ENCODE measurements at places on chromosomes 12 and 14. TPM values are rescaled to one million over a fixed set of nuclear protein-coding genes. Genes with fewer than 3 reads are reported as not detected.

TOMM20L gene
- total RNA-seq, result not detected

SPATS2 gene
- 12.3 TPM for total RNA-seq

PLCZ1 gene
- not detected for total RNA-seq

P2RX2 gene
- not detected for total RNA-seq

- peak overlapping the region; percentile 71 for H3K27ac ChIP-seq
- H3K4me3 ChIP-seq, result no peak overlapping the region
- H3K36me3 ChIP-seq, result peaks cover 66% of the 10 kb centered on the region
- no peaks in the 10 kb centered on the region for H3K27me3 ChIP-seq
- H3K4me1 ChIP-seq, result peaks cover 99% of the 10 kb centered on the region
These were observed 69.5 kb downstream of the BCL11B start for GRCh38 chr14:99202516-99202915.

ZDHHC22 gene
- total RNA-seq, result not detected

EFCAB11 gene
- 9.9 TPM for total RNA-seq

BEST3 gene
- total RNA-seq, result not detected

- no peaks in the 10 kb centered on the region for H3K36me3 ChIP-seq
- no peak for DNase-seq
- no peak overlapping the region for H3K27ac ChIP-seq
- no peak overlapping the region for H3K4me3 ChIP-seq
These were observed 8.8 kb downstream of the VSX2 start for GRCh38 chr14:74248017-74248416.

GRCh38 chr14:31000629-31001338 lies 24.7 kb upstream of the AP4S1 start:
- peaks cover 60% of the 10 kb centered on the region for H3K36me3 ChIP-seq
- H3K27me3 ChIP-seq, result no peaks in the 10 kb centered on the region
- no peak overlapping the region for H3K27ac ChIP-seq
- DNase-seq, result no peak

GRCh38 chr12:9244894-9245293 lies 36.7 kb upstream of the PZP start:
- H3K4me1 ChIP-seq, result peaks cover 31% of the 10 kb centered on the region
- no peak overlapping the region for H3K4me3 ChIP-seq
- H3K27ac ChIP-seq, result no peak overlapping the region

BDKRB1 gene
- not detected for total RNA-seq

DNA sequence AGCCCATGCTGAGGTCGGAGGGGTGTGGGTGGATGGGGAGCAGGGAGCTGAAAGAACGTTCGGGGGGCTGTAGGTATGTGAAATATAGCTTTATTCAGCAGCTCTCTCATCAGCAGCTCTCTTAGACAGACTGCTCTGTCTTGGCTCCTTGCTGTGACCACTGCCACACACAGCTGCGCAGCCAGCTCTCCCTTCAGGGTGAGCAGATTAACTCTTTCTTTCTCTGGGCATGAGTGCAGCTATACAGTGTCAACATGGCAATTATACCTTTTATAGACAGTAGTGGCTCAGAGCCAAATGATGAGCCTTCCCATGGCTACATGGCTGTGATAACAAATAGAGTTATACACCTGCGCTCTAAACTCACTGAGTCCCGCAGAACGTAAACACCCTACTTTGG lies 137.7 kb upstream of the NEDD1 start:
- no peaks in the 10 kb centered on the region for H3K4me1 ChIP-seq
- DNase-seq, result no peak
- no peak overlapping the region for H3K4me3 ChIP-seq
- H3K36me3 ChIP-seq, result no peaks in the 10 kb centered on the region
- H3K27ac ChIP-seq, result no peak overlapping the region

DNA sequence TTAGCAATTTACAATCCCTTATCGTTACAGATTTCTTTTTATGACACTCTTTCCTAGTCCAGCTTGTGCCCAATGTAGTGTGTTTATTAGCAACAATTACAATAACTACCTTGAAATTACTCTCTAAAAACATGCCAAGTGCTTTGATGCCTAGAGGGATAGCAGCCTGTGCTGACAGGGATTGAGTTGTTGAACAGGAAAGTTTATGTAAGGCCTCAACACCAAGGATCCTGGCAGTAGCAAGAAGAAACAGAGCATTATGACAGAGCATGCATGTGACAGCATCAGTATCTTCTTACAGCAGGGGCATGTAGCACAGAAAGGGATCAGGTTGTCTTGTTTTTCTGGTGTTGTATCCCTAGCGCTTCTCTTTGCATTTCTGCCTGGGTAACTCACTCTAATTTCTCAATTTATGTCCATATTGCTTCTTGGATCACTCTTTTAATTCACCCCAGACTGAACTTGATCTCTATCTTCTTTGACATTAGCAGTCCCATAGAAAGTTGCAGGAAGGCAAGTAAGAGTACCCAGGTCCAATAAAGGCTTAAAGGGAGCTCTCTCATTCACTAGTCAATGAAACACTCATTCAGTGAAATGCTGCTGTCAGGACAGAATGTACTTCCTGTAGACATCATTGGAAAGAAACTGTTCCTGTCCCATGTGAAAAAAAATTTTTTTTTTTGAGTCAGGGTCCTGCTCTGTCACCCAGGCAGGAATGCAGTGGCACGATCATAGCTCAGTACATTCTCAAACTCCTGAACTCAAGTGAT lies 220.0 kb upstream of the GRIP1 start:
- no peak for DNase-seq
- H3K36me3 ChIP-seq, result no peaks in the 10 kb centered on the region
- H3K27ac ChIP-seq, result no peak overlapping the region
- no peaks in the 10 kb centered on the region for H3K27me3 ChIP-seq

DNA sequence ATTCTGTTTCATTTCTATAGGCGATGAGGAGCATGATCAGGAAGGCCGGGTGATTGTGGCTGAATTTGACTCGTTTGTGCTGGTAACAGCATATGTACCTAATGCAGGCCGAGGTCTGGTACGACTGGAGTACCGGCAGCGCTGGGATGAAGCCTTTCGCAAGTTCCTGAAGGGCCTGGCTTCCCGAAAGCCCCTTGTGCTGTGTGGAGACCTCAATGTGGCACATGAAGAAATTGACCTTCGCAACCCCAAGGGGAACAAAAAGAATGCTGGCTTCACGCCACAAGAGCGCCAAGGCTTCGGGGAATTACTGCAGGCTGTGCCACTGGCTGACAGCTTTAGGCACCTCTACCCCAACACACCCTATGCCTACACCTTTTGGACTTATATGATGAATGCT lies 1.9 kb downstream of the APEX1 start:
- DNase-seq, result no peak
- H3K36me3 ChIP-seq, result peaks cover 32% of the 10 kb centered on the region
- H3K27ac ChIP-seq, result no peak overlapping the region
- H3K4me1 ChIP-seq, result peaks cover 45% of the 10 kb centered on the region
- no peak overlapping the region for H3K4me3 ChIP-seq

GRCh38 chr12:120736404-120737331 lies 11.0 kb downstream of the ACADS start:
- H3K4me3 ChIP-seq, result no peak overlapping the region
- H3K27ac ChIP-seq, result no peak overlapping the region
- no peak for DNase-seq
- no peaks in the 10 kb centered on the region for H3K27me3 ChIP-seq

DNA sequence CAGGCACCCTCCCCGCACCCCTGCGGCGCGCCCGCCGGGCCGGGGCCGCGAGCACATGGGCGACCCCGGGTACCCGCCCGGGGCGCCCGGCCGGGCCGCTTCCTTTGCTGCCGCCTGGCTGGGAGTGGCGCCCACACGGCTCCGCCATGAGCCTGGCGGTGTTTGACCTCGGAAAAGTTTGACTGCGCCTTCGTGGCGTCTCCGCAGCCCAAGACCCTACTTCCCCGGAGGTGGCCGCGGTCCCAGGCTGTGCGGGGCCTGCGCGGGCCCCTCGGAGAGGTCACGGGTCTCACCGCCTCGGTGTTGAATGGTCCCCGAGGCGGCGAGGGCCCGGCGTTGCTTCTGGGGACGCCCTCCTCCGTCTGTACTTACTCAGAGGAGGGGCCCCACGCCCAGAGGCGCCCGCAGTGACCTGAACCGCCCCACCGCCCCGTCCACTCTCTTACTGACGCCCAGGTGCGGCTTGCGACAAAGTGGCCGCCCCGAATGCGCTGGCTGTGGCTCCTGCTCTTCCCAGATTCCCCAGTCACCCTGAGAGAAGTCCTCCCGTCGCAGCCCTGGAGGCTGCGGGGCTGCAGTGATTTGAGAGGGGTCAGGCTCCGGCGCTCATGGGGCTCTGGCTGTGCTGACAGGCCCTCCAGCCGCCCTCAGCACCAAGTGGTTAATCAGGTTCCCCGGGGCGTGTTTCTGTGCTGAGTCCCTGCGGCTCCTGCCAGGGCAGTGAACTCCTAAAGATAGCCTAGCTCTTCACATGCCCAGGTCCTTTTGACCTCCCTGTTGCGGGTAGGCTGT lies 5.8 kb downstream of the KMT5A start:
- H3K36me3 ChIP-seq, result peaks cover 54% of the 10 kb centered on the region
- H3K4me3 ChIP-seq, result peak overlapping the region; percentile 65
- no peaks in the 10 kb centered on the region for H3K27me3 ChIP-seq
- peak overlapping the region; percentile 70 for H3K27ac ChIP-seq
- peaks cover 53% of the 10 kb centered on the region for H3K4me1 ChIP-seq
